H9 (cell line): ENCODE measurements at places on chromosomes 3 and 15. TPM values are rescaled to one million over a fixed set of nuclear protein-coding genes. Genes with fewer than 3 reads are reported as not detected.

DNA sequence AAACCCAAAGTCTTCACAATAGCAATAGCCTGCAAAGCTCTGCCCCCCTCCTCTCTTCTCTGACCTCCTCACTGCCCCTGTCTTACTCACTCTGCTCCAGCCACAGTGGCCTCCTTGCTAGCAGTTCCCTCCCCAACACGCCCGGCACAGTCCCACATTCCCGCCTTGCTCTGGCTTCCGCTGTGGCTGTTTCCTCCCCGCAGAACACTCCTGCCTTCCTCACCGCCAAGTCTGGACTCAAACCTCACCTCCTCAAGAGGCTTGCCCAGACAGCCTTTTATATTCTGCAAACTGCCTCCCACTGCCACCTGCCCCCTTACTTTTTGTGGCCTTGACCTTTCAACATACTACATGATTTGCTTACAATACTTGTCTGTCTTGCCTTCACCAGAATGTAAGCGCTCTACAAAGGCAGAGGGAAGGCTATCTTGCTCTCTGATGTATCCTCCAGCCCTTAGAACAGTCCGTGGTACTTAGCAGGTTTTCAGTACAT is 406 bp upstream of the MPI start:
- peak; percentile 59 for DNase-seq

DNA sequence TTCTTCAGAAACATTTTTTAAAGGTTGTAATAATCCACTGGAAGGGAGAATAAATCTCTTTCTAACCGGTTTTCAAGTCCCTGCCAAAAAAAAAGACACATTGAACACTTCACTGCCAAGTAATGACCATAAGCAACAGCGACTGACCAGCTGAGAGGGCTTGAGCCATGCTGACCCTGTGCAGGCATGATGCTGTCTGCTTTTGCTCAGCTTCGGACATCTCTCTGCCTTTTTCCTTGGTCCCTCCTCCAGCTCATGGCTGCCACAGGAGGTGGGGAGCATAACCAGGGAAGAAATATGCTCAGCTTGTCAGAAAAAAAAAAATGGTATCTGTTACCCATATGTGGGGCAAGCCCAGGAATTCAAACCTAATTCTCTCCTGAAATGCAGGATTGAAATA is 1.5 kb downstream of the IGSF10 start:
- DNase-seq = no peak

DNA sequence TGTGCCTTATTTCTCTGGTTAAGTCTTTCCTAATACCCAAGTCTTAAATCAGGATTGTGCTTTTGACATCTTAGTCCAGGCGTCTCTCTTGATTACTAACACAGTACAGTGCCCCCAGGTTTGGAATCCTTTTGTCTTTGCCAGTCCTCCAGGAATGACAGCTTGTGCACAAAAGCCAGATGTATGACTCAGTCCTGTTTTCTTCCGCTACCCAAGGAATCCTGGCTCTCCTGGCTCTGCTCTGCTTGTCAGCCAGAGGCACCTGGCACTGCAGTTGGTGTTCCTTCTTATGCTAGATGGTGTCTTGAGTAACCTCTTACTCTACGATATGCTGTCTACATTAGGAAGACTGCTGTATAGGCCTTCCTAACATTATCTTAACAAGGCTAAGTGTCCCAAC is 728.2 kb upstream of the NECTIN3 start:
- no peak for DNase-seq

MFN1 gene
- 45.2 and 46.0 TPM in 2 replicates for total RNA-seq

GRCh38 chr3:184336547-184337398 is 627 bp upstream of the FAM131A start:
- DNase-seq = no peak

RFTN1 gene
- 2.2 and 2.5 TPM in 2 replicates for total RNA-seq

GOLGA6L4 gene
- 1.2 and 2.8 TPM in 2 replicates for total RNA-seq

DNA sequence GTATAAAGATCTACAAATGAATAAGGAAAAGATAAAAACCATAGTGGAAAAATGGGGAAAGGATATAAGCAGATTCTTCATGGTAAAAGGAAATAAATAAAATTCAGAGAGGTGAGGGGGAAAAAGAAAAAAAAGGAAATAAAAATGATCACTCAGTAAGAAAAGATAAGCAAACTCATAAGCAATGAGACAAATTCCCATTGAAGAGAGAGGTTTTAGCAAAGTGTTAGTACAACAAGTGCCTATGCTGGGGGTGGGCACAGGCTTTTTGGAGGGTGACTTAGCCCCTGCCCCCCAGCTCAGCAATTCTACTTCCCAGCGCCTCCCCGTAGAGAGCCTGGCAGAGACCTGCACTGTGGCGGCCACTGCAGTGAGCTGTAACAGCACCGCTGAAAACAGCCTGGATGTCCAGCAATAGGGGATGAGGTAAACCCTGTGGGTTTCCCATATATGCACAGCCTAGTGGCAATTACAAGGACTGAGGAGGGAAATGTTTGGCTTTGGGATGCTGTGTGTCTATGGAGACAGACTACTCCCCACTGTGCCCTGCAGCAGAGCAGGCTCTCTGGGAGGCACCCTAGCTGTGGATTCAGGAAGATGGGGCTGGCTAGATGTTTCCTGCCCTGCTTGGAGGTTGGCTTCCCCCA is 23.7 kb upstream of the SFMBT1 start:
- no peak for DNase-seq

GRCh38 chr3:4302747-4303146 is 422 bp upstream of the SETMAR start:
- no peak for DNase-seq

DNA sequence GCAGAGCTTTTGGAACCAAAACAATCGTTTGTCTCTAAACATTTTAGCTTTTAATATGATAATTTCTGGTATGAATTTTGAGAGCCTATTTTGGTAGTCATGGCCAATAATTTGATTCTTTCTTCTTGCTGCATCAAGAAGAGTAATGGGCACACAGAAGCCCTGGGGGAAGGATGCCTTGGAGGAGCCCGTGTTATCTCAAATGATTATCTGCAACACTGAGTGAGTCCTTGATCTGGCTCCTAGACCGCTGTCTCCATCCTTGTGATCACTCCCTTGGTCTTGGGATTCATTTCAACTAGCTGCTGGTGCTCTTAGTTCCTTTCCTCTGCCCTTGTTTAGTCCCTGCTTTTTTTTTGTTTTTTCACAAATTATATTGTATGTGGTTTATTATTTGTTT is 77.9 kb upstream of the CCNL1 start:
- no peak for DNase-seq

- no peak for DNase-seq
Measured at GRCh38 chr15:90327311-90327710, 24.8 kb upstream of the ZNF774 start.

- DNase-seq = no peak
Measured at GRCh38 chr15:81336568-81336967, 12.6 kb upstream of the STARD5 start.

DNA sequence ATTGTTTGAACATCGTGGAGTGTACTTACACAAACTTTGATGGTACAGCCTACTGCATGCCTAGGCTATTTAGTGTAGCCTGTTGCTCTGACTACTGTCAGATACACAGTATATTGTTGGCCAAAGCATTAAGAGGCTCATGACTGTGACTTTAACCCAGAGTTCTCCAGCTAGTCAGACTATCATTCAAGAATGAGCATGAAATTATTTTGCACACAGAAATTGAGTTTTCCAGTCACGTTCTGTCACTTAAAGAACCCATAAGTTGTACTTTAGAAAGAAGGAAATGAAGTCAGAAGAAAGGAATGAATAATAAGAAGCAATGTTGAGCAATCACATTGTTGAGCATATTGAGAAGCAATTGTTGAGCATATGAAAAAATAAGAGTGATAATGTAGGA is 37.6 kb upstream of the SLC22A13 start:
- DNase-seq = no peak

- DNase-seq = no peak
Measured at GRCh38 chr3:37925157-37925556, 63.5 kb downstream of the CTDSPL start.

DNA sequence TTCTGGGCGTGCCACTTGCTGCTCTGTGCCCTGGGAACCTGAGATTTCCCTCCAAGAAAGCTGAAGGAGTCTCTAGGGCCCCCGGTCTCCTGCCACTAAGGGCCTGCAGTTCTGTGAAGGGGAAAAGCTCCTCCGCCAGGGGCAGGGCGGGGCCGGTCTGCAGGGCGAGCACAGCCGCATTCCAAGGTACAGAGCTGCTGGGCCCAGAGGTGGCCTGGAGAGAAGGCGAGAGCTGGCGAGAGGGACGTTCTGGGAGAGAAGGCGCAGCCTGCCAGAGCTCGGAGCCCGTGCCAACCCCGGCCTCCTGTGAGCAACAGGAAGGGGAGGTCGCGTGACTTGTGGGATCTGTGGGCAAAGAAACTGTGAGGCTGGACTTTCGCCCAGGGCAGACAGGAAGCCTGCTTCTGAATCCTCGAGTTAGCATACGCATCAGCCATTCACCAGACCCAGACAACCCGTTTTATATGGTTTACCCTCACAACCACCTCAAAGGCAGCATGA is 500.4 kb downstream of the SHQ1 start:
- DNase-seq = peak; percentile 78

CATSPER2 gene
- 1.6 and 4.6 TPM in 2 replicates for total RNA-seq

VILL gene
- total RNA-seq = 3.2 and 3.8 TPM in 2 replicates
